ENCODE measurements at places on chromosomes 1 and 21. TPM values are rescaled to one million over a fixed set of nuclear protein-coding genes. Genes with fewer than 3 reads are reported as not detected.

REN gene
- polyA plus RNA-seq: 88.3 TPM

SHISA4 gene
- polyA plus RNA-seq: 20.1 TPM

PROX1 gene
- 8.0 TPM for polyA plus RNA-seq

LCE2B gene
- polyA plus RNA-seq: not detected

HRNR gene
- 1.7 TPM for polyA plus RNA-seq

DYNLT4 gene
- not detected for polyA plus RNA-seq

TENT5C gene
- polyA plus RNA-seq: 2.1 TPM

MMEL1 gene
- polyA plus RNA-seq: 2.6 TPM

KRTAP19-1 gene
- polyA plus RNA-seq: not detected

ANXA9 gene
- polyA plus RNA-seq: 12.3 TPM

MR1 gene
- polyA plus RNA-seq: 3.4 TPM

UTS2 gene
- not detected for polyA plus RNA-seq

FAM177B gene
- polyA plus RNA-seq: 0.35 TPM

FRRS1 gene
- polyA plus RNA-seq: 10.9 TPM

LIX1L gene
- polyA plus RNA-seq: 23.9 TPM

DEGS1 gene
- polyA plus RNA-seq: 52.0 TPM

DNA sequence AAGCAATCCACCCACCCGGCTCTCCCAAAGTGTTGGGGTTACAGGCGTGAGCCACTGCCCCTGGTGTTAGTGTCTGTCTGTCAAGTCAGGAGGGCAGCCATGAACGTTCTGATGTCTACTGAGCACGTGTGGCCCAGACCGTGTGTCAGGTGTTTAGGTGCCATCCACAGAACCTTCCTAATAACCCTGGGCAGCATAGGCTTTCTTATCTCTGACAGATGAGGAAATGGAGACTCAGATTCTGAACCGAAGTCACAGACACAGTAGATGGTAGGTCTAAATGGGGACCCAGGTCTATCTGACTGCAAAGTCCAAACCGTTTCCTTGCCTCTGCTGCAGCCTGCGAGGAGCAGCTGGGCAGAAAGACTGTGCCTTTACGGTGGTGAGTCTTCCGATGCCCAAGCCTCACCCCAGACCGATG is 622 bp upstream of the IL6R start:
- no peak for DNase-seq

DNA sequence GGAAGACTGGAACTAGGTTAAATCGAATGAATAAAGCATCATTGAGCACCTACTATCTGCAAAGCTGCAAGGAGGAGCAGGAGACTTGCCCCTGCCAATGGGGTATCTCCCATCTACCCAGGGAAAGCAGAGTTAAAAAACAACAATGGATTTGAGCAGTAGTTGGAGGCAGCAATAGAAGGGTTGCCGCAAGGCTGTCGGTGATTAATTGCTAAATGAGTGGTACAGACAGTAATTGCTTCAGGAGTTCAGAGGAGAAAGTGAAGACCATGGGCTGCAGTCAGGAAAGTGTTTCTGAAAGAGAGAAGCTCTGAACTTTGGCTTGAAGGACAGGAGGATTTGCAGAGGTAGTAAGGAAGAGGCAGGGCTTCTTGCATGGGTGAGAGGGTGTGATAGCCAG is 152.9 kb downstream of the ACTL8 start:
- no peak for DNase-seq

DNA sequence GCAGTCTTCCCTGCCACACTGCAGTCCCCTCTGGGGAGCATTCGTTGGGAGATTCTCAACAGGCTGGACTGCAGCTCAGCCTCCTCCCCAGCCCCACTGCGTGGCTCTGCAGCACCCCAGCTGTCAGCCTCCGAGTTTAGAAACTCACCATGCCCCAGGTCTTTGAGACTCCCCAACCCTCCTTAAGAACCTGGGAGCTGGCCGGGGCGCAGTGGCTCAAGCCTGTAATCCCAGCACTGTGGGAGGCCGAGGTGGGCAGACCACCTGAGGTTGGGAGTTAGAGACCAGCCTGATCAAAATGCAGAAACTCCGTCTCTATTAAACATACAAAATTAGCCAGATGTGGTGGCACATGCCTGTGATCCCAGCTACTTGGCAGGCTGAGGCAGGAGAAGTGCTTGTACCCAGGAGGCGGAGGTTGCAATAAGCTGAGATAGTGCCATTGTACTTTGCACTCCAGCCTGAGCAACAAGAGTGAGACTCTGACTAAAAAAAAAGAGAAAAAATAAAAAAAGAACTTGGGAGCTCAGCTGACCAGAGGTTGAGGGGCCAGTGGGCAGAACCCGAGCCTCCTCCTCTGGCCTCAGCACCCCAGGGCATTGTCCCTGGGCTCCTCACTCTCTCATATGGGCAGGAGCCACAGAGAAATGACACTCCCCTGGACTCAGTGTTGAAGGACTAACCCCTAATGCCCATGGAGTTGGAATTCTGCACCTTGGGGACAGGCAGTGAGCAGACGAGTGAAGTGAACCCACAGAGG is 5.6 kb downstream of the OLIG2 start:
- no peak for DNase-seq

GRCh38 chr1:237146241-237146640 is 104.3 kb downstream of the RYR2 start:
- DNase-seq: peak; percentile 62

- no peak for DNase-seq
Observed at GRCh38 chr1:185965870-185966269, 231.7 kb downstream of the HMCN1 start.

DNA sequence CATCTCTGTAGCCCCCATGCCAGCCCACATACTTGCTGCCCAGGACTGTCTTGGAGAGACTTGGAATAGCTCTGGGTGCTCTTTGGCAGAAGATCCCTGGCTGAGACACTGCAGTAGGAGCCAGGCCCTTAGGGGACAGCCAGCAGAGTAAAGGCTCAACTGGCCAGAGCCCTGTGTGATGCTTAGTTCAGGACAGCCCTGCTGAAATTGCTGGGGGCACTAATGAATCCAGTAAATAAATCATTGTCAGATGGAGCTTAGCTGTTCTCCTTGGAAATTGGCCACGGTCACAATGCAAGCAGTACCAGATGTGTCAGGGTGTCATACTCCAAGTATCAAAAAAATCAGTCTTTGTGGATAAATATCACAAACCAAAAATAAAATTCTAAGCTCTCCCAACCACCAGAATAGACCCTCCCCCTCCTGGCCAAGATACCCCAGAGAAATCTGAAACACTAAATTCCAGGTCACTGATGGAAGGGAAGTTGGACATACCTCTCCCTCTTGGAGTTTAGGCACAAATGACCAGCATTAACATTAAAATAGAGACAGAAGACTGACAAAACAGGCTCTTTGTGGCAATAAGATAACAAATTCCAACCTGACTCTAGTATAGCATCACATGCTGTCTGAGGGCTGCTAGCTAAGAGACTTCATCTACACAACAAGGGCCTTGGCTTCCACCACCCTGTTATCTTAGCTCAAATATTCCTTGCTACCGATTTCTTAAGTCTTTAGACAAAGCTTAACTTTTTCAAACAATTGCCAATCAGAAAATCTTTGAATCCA is 83.2 kb upstream of the DNAH14 start:
- DNase-seq: no peak

GRCh38 chr1:235397733-235398132 is 30.5 kb downstream of the TBCE start:
- DNase-seq: no peak

- DNase-seq: no peak
Observed at GRCh38 chr1:205528446-205528886, 24.0 kb downstream of the CDK18 start.

DNA sequence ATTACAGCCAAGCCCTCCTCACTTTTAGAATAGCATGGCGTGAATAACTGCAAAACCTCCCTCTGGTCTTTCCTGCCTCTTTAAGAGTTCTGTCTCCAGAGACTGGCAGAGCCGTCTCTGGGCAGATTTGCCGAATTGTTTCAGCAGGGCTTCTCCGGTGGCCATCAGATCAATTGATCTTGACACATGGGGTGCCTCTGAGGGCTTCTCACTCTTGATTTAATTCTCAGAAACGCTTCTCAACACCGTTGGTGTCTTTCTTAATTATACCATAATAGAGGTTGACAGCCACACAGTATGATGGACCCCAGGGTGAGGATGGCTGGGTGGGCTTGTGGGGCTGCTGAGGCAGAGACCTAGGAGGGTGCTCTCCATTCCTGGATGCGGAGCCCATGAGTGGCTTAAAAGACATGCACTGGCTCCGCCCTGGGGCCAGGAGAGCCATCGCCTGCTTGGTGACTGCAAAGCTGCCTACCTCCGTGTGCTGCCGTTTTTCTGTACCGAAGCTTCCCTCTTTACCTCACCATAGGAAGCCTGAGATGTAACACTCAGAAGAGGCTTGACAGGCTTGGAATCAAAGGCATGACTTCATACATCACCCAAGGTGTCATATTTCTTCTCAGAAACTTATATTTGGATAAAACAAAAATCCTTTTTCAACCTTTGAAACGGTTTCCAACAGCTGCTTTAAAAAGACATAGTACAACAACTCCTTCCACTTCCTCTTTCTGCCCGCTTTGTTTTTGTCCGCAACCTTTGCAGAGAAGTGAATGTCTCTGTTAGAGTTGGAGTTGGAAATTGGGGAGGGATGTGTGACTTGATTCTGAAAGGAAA is 82.9 kb downstream of the GALNT2 start:
- no peak for DNase-seq

GRCh38 chr1:34590211-34590623 is 164.6 kb upstream of the GJB5 start:
- no peak for DNase-seq

- no peak for DNase-seq
Observed at GRCh38 chr1:243638186-243638585, 211.9 kb downstream of the AKT3 start.

DNA sequence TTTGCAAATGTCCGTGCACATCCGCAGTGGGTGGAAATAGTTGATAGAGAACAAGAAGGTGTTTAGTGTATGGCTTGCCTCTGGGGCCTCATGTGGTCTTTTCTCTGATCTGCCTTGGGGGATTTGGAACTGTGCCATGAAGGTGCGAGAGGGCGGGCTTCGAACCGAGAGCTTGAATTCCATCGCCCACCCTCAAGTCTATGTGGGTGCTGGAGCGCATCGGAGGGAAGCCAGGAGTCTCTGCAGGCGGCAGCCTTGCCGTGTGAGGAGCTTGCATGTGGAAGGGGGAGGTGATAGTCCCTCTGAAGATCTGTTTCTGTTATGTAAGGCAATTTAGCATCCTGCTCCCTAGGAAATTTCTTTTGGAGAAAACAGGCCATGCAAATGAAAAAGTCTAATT is 119.6 kb downstream of the HUNK start:
- no peak for DNase-seq

GRCh38 chr1:22582661-22583635 is 19.7 kb downstream of the EPHA8 start:
- no peak for DNase-seq

GRCh38 chr1:5522531-5523145 is 469.6 kb downstream of the NPHP4 start:
- no peak for DNase-seq

DNA sequence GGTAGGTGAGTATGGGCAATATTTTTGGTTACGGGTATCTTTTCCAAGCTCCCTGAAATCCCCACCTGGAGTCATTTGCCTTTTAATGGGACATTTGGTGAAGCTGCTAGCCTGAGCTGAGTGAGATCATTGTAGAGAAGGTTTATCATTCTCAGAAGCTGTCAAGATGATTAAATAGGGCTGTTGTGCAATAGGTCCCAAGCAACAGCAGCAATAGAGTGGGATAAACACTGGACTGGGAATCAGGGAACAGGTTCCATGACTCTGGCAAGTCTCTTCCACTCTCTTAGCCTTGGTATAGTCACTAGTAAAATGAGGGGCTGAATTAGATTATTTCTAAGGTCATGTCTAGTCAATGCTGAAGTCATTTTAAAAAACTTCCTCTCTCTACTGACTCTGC is 30.3 kb upstream of the FAM78B start:
- no peak for DNase-seq

- no peak for DNase-seq
Observed at GRCh38 chr1:3698660-3699408, 46.5 kb downstream of the TP73 start.

- no peak for DNase-seq
Observed at GRCh38 chr1:64519901-64520300, 50.0 kb downstream of the CACHD1 start.

DNA sequence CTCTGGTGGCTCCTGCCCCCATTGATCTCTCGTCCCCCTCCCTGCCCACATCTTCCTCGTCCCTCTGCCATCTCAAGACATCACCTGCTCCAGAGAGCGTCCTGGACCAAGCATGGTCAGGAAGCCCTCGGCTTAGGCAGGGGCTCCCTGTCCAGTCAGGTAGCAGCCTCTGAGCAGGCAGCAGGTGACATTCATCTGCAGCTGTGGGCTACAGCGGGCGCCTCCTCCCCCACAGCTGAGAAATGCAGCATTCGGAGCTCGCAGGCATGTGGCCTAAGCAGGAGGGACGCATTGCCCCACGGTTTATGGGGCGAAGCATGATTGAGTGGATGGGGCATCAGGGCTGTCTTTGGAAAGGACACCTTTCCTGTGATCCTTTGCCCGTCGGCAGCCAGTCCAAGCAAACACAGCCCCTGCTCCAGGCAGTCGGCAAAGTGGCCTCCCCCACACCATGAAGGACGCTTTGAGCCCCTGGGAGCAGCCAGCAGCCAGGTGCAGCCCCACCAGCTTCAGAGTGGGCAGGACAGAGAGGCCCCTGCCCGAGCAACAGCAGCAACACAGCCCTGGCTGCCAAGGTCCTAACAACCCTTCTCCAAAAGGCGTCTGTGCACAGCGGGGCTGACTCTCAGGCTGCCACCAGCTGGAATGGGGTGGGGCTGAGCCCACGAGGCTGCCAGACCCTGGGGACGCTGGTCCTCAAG is 234.1 kb upstream of the VAMP3 start:
- DNase-seq: peak; percentile 63

DNA sequence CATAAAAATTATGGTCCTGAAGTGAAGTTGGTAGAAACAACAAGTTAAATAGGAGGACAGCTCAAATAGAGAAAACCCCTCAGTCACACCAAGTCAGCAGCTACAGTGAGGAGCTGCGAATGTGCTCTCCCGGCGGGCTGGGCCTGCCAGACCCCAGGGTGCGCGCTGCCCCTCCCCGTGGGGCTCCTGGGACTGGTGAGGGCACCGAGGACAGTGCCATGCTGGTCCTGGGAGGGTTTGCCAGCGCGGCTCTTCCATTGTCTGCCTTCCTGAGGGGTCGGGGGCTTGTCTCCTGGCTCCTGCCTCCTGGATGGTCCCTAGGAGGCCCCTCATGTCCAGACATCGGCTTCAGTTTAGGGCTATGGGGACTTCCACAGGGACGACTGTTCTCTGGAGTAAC is 121.8 kb downstream of the PCBP3 start:
- no peak for DNase-seq

DNA sequence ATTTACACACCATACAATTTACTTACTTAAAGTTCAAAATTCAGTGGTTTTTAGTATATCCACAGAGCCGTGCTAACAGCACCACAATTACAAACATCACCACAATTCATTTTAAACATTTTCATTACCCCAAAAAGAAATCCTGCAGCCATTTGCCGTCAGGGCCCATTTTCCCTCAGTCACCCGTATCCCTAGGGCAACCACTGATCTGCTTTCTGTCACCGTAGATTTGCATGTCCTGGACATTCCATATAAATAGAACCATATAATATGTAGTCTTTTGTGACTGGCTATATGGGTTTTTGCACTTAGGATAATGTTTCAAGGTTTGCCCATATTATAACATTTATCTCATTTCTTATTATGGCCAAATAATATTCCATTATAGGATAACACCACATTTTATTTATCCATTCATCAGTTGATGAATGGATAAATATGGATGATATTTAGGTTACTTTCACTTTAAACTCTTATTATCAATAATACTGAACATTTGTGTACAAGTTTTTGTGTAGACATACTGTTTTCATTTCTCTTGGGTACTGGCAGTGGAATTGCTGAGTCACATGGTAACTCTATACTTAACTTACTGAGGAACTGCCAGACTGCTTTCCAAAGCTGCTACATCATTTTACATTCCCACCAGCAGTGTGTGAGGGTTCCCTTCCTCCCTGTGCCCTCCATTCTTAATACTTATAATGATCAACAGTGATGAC is 68.9 kb downstream of the ST3GAL3 start:
- DNase-seq: no peak
